ENCODE measurements at places on chromosomes 3 and 15. TPM values are rescaled to one million over a fixed set of nuclear protein-coding genes. Genes with fewer than 3 reads are reported as not detected.

Gene GPR62
- total RNA-seq: not detected

Gene GOLGA8A
- 180 TPM for total RNA-seq

Gene PLA2G4E
- total RNA-seq: not detected

Gene GPR171
- total RNA-seq: 101 TPM

Gene ERC2
- total RNA-seq: 0.19 TPM

Gene SMAD3
- total RNA-seq: 47.4 TPM

Gene FOXL2NB
- not detected for total RNA-seq

Measured in activated T-cell treated with anti-CD3 and anti-CD28 coated beads, Interleukin-2, amount 50 U/mL, for 72 hours (primary cell).